ENCODE measurements at places on chromosomes 3 and 15. TPM values are rescaled to one million over a fixed set of nuclear protein-coding genes. Genes with fewer than 3 reads are reported as not detected.

LSM3 gene
- total RNA-seq = 22.2 TPM

B3GALNT1 gene
- total RNA-seq = 0.17 TPM

EXD1 gene
- not detected for total RNA-seq

THRB gene
- total RNA-seq = 1.1 TPM

MME gene
- not detected for total RNA-seq

ABHD14A gene
- total RNA-seq = 16.8 TPM

CHRNA7 gene
- 3.5 TPM for total RNA-seq

AHSG gene
- 0.13 TPM for total RNA-seq

GOLGA8H gene
- 2.6 TPM for total RNA-seq

CAMK1 gene
- total RNA-seq = 16.7 TPM

PRKCD gene
- total RNA-seq = 39.7 TPM

GRK7 gene
- total RNA-seq = not detected
